Left ventricle myocardium superior (tissue), 1 donor: ENCODE measurements at places on chromosomes 3 and 15. TPM values are rescaled to one million over a fixed set of nuclear protein-coding genes. Genes with fewer than 3 reads are reported as not detected.

- no peak for DNase-seq
Measured at GRCh38 chr15:78167227-78167888, 18.2 kb downstream of the IDH3A start.

DNA sequence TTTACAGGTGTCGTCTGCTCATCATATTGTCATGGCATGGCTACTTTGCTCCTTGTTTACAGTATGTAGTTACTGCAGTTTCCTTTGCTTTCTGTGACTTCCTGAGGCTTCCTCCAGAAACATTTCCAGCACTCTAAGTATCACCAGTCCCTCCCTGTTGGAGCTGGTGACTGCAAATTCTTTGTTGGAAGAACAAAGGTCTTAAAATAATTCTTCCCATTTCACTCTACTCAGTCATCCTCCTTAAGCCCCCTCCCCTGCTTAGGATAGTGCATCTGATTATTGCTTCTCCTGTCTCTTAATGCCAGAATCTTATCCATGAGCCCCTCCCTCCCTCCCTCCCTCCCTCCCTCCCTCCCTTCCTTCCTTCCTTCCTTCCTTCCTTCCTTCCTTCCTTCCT is 72.0 kb downstream of the C3orf38 start:
- no peak for DNase-seq

DNA sequence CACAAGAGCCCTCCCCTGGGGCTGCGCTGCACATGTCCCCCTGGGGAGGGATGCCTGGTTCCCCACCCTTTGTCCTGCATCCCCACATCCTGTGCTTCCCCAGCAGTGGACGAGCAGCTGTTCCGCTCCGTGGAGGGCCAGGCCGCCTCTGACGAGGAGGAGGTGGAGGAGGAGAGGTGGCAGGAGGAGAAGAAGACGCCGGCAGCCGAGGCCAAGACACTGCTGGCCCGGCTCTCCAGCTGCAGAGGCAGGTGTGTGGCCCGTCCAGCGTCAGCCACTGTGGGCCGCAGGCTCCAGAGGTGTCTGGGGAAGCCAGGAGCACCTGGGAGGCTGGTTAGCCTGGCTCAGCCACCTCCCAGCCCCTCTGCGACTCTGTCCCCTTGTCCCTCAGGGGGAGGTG is 27.9 kb upstream of the GP9 start:
- DNase-seq, result no peak

- no peak for DNase-seq
Measured at GRCh38 chr3:11445883-11446282, 173.7 kb downstream of the ATG7 start.

DNA sequence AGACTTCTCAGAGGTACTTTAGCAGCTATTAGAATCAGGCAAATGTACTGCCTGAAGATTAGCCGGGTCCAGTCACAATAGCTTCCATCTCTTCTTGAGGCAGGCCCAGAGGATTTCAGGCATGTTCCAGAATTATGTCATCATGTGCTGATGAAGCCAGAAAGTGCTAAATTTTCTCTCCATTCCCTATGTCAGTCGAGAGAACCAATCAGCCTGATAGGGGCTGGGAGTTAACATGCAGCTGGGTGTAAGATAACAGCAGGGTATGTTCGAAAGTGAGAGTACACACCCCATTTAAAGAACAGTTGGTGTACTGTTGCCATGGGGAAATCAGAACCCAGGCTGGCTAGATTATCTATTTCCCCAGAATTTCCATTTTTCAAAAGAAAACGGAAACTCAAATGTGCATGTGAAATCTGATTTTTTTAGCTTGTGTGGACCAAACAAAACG is 48.7 kb downstream of the MYH15 start:
- DNase-seq, result no peak

- no peak for DNase-seq
Measured at GRCh38 chr15:77414789-77415442, 5.0 kb downstream of the PEAK1 start.

DNA sequence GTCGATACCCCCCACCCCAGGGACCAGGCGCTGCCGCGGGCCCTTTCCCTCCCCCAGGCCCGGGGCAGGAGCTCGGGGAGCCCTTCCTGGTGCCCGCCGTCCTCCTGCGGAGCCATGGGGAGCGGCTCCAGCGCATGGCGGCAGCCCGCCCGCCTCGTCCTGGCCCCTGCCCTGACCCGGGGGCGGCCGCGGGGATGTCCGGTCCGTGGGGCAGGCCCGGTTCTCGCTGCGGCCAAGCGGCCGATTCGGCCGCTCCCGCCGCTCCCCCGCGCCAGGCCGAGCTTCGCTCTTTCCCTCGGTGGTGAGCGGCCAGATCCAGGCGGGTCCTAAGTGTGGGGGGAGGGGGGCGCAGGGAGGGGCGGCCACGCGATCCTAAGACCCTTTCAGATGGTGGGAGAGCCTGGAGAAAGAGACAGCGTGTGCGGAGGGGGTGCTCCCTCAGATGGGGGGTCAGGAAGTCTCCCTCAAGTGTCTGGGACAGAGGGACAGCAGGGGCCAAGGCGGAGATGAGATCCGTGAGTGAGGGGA is 1.3 kb downstream of the NEIL1 start:
- peak; percentile 50 for DNase-seq

DNA sequence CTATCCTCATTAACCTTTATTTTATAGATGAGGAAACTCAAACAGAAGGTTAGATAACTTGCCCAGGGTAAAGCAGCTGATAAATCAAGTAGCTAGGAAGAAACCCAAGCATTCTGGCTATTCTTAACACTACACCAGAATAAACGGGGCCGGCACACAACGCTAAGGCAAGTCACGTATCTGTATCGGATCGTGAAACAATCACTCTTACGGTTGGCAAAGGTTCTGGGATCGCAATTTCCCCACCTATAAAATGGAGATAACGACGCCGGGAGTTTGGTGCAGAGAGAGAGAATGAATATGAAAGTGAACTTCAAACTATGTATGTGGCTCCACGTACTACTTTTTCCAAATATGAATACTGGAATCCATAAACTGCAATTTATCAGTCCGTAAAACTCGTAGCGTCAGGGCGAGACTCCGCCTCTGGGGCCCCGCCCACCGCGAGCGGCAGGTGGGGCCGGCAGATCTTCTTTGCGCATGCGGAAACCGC is 252 bp upstream of the ARMC8 start:
- DNase-seq, result peak; percentile 96

- no peak for DNase-seq
Measured at GRCh38 chr3:153165261-153165681, 3.2 kb downstream of the RAP2B start.

GRCh38 chr15:88400591-88401250 is 66.5 kb downstream of the MRPL46 start:
- DNase-seq, result no peak

- no peak for DNase-seq
Measured at GRCh38 chr3:3170998-3171397, 8.5 kb downstream of the CRBN start.

DNA sequence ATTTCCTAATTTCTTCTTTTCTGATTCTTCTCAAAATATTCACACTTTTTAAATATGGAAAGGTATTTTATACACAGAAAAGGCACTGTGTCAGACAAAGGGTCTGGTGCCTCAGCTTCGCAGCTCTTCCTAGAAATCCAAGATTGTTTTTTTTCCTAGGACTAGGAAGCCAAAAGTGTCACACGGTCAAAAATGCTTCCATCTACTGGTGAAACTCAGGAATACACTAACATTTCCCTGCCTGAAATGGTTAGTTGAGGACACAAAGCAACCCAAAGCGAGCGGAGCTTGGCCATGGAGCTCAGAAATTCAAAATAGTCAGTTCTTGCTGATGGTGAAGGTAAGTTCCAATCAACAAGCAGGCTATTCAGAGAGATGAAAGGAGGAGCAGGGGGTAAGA is 426.5 kb upstream of the RASGRP1 start:
- DNase-seq, result no peak

DNA sequence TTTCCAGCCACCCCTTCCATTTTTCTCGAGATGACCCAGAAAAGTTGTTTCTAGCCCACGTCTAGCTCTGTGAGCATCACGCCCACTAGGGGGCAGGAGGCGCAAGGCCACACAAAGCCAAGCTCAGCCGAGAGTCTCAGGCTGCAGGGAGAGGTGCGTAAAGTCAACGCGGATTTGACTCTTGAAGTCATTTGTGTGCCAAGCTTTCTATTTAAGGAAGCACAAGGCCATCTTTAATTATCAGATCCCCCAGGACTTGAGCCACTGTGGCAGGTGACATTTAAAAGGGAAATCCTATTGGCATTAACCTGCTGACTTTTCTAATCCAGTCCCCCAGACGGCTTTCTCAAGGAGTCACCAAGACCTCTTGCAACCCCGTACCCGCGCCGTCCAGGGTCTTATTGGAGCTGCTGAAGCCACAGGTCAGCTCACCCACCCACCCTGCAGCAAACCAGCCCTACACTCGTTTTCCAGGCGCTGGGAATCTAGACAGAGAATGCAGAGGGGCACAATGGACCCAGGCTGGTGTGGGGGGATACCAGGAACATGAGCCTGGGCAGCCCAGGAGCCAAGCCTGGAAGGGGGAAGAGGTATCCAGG is 62.1 kb downstream of the CAPN7 start:
- peak; percentile 92 for DNase-seq

- no peak for DNase-seq
Measured at GRCh38 chr3:155391551-155391958, 98.1 kb upstream of the STRIT1 start.

GRCh38 chr3:13282358-13282985 is 137.7 kb downstream of the NUP210 start:
- no peak for DNase-seq

DNA sequence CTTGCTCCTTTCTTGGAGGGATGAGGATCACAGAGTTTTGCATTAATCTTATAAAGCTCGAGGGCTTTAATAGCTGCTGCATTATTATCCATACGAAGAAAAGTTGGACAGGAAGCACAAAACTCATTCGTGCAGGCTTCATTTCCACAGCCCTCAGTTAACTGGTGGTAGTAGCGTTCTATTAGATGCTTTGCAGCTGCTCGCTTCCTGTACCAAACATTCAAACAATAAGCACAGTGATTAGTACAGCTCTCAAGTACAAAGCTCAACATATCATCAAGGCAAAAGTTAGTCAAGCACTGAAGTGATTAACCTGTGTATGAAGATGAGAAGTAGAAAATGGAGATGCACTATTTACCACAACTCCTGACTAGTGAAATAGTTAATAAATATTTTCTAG is 63.3 kb downstream of the UBE3A start:
- no peak for DNase-seq

DNA sequence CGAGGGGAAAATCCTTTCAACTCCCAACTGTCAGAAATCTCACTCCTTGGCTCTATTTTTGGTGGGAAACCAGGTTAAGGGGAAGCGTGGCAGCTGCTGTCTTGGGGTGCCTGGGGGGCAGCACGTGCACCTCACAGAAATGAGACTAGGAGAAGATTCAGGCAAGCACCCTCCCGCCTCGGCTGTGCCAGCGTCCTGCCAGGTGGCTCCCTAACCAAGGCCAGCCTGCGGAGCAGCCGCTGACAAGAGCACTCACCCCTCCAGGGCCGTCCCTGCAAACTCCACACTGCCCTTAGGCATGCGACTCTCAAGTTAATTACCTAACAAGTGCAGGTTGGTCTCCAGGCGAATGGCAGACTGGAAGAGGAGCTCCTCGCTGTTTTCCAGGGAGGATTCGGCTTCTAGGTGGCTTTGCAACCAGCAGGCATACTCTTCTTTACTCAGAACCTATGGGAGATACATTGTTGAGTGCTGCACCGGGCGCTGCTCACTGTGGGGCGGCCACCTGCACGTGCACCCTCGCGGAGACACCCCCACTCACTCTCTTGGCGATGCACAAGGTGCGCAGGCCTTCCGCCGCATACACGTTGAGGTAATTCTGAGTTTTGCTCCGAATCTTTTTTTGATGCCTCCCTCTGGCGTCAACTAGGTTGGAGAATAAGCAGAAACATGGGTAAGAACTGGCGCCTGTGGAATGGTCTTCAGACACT is 155.3 kb downstream of the ATP10A start:
- DNase-seq, result no peak

DNA sequence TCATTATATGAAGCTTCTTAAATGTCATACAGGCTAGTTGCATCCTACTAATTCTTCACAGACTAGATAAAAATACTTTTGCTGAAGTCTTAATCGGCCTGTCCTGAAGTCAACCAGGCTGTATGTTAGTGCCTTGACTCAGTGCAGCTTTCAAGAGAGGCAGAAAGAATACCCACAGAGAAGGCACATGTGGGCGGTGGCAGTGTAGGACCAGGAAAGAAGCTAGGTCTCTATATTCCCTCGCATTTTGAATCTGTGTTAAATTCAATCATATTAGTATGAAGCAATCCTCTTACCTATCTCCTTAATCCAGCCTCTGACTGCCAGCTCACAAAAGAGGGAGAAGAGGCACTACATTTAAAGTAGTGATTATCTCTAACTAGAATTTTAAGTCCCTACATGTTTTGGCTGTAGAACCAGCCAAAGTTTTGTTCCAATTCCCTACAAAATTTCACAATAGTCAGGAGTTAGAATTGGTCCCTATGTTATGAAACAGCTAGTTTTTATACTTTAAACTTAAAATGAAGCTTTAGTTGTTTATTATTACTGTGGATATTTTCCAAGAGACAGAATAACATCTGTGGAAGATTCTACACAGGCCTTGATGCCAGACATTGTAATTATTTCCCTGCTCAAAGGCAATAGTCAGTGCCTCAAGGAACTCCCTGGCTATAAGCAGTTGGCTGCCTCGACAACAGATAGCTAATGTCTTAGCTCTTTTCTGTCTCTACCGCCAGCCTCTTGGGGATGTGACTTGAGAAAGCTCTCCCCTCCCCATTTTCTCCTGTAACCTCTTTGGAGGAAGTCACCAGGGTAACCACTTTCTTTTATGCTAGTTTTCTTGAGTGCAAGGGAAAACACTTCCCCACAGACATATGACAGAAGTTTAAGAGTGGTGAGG is 31.9 kb downstream of the CRTC3 start:
- DNase-seq, result no peak

The SAMMSON gene
- not detected for total RNA-seq

The TRPM1 gene
- not detected for total RNA-seq

The MYL3 gene
- 9,164 TPM for total RNA-seq

The LNP1 gene
- 2.8 TPM for total RNA-seq

The TRIM69 gene
- 55.2 TPM for total RNA-seq

The COL8A1 gene
- 12.0 TPM for total RNA-seq

The LMOD3 gene
- 162 TPM for total RNA-seq

The CFAP100 gene
- total RNA-seq, result not detected

The GOLGA8H gene
- not detected for total RNA-seq

The C2CD4A gene
- total RNA-seq, result not detected
